ENCODE measurements at places on chromosomes 1 and 21. TPM values are rescaled to one million over a fixed set of nuclear protein-coding genes. Genes with fewer than 3 reads are reported as not detected.

Gene PDZK1
- not detected for total RNA-seq

Gene MAP3K21
- 0.35 TPM for total RNA-seq

DNA sequence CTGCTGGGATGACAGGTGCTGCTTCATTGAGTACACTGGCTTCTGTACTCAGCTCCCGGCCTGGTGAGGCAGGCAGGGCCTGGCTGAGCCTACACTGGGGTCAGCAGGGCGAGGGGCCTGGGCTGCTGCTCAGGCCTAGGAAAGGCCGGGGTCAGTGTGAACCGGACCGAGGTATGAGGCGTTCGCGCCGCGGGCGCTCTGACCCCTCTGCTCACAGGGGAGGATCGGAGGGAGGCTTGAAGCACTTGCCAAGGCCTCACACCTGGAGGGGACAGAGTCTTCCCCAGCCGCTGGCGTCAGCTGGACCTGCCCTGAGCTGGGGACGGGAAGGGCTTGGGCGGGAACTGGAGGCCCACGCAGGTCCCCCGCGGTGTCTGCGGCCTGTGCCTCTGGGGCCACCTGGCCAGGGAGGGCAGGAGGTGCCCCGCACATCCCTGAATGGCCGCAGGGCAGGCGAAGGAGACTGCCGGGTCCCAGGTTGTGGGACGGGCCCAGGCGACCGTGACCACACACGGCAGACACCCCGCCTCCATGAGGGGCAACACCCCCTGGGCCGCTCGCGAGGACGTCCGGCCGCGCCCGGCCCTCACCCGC lies 466 bp downstream of the PEX10 start:
- H3K27ac ChIP-seq: peak overlapping the region; percentile 93
- peaks cover 16% of the 10 kb centered on the region for H3K27me3 ChIP-seq
- peak overlapping the region; percentile 88 for H3K4me3 ChIP-seq
- no peak for DNase-seq
- H3K4me1 ChIP-seq: peaks cover 15% of the 10 kb centered on the region

- no peaks in the 10 kb centered on the region for H3K36me3 ChIP-seq
- no peak for DNase-seq
- H3K4me1 ChIP-seq: peaks cover 6% of the 10 kb centered on the region
- no peak overlapping the region for H3K27ac ChIP-seq
- no peaks in the 10 kb centered on the region for H3K27me3 ChIP-seq
These were observed 40.5 kb downstream of the MRPS6 start for GRCh38 chr21:34113842-34114241.

GRCh38 chr1:58720680-58721079 lies 20.8 kb upstream of the MYSM1 start:
- H3K36me3 ChIP-seq: no peaks in the 10 kb centered on the region
- H3K4me1 ChIP-seq: no peaks in the 10 kb centered on the region
- no peaks in the 10 kb centered on the region for H3K27me3 ChIP-seq
- no peak overlapping the region for H3K4me3 ChIP-seq
- DNase-seq: no peak

DNA sequence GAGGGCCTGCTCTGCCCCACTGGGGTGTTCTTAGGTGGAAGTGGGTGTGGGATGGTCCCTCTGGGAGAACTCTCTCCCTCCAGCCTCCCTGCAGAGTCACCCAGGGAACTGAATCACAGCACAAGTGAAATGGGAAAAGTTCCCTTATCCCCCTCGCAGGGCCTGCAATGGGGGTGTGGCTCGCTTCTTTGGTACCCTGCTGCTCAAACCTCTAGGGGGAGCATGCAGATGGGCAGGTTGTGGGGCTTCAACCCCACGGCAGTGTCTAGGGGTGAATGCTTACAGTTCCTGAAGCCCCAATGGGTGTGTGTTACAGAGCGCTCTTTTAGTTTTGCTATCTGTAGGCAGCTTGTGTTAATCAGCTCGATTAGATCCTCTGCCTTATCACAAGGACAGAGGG lies 59.0 kb upstream of the TINAGL1 start:
- DNase-seq: no peak
- H3K4me1 ChIP-seq: no peaks in the 10 kb centered on the region
- H3K4me3 ChIP-seq: no peak overlapping the region
- H3K27ac ChIP-seq: no peak overlapping the region

GRCh38 chr1:208807446-208808127 lies 563.4 kb upstream of the PLXNA2 start:
- no peak overlapping the region for H3K4me3 ChIP-seq
- no peaks in the 10 kb centered on the region for H3K4me1 ChIP-seq
- H3K36me3 ChIP-seq: no peaks in the 10 kb centered on the region
- H3K27ac ChIP-seq: no peak overlapping the region

Data from heart left ventricle (tissue), 16 donors.